ENCODE measurements at places on chromosomes 7 and 10.

GRCh38 chr7:1925973-1926907 is 256.2 kb downstream of the ELFN1 start:
- DNase-seq, result peak; percentile 21

DNA sequence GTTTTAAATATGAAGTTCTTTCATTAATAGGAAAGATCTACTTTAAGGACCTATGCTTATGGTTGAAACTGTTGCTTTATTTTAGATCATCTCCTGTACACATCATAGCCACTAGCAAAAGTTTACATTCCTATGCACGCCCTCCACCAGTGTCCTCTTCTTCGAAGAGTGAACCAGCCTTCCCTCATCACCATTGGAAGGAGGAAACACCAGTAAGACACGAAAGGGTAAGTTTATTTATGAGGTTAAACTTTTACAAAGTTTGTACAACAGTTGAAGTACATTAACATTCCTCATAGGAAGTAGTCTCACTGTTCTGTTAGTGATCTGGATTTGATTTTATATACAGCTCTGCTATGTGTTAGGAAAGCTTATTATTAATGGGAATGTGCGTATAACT is 16.9 kb downstream of the HBP1 start:
- DNase-seq, result no peak

GRCh38 chr10:61543831-61544230 is 90.7 kb upstream of the TMEM26 start:
- no peak for DNase-seq

DNA sequence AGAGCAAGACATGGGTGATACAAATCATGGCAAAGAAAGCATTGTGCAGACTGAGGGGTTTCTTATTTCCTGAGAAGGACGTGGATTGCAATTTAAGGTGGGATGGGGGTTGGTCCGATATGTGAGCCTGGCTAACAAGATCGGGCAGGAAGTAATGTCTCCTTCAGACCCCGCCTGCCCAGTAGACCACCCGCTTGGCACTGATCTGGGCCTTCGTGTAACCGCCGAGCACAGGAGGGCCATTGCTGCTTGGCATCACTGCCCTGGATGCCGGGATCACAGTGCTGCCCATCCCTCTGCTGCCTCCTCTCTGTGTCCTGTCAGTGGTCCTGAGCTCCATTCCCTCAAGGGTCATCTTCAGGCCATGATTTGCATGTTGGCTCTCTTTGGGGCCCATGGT is 214.6 kb upstream of the ZNF32 start:
- DNase-seq, result no peak

GRCh38 chr10:120369856-120370276 is 87.2 kb upstream of the PLPP4 start:
- no peak for DNase-seq

GRCh38 chr7:110001254-110001938 is 1089.5 kb upstream of the LRRN3 start:
- DNase-seq, result no peak

DNA sequence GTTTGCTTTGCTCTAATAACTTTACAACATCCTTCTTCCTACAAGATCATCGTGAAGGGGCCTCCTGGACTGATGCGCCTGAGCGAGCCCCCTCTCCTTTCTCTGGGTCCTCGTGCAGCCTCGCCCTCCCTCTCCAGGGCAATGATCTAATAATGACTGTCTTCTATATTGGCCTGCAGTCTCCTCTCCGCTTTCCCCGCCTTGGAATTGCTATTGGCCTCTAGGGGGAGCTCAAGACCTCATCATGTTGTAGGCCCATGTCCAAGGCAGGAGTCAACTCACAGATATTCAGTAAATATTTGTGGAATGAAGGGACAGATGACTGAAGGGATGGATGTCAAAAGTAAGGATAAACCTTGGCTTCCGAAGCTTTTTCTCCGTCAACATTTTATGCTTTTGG is 1180.3 kb downstream of the TYW1 start:
- peak; percentile 2 for DNase-seq

DNA sequence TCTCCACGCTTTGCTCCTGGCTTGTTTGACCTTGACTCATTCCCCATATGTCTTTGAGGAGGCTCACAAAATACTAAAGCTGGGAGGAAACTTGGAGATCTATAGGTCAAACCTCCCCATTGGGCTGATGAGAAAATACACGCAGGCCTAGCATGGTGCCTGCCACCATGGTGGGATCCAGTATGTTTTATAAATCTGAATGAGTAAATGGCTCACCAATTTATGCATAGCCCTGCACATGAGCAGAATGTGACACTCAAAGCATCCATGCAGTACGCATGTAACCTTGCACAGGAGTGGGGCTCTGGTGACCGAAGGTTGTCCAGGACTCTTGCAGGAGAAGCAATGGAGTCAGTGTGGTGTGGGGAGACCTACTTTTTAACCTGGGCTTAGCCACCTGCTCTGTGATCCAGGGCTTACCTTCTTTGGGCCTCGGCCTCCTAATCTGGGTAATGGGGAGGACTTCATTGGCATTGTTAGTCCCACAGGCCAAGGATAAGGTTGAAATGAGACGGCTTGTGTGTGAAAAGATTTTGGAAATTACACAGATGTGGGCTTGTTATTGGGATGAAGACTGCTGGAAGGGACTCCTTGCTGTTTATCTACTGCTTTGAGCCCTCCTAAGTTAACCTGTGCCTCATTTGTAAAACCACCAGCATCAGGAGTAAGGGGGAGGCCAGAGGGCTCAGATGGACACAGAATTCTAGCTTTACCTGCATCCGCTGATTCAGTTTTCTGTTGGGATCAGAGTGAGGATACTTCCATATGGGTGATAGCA is 58.4 kb downstream of the ADCYAP1R1 start:
- DNase-seq, result no peak

DNA sequence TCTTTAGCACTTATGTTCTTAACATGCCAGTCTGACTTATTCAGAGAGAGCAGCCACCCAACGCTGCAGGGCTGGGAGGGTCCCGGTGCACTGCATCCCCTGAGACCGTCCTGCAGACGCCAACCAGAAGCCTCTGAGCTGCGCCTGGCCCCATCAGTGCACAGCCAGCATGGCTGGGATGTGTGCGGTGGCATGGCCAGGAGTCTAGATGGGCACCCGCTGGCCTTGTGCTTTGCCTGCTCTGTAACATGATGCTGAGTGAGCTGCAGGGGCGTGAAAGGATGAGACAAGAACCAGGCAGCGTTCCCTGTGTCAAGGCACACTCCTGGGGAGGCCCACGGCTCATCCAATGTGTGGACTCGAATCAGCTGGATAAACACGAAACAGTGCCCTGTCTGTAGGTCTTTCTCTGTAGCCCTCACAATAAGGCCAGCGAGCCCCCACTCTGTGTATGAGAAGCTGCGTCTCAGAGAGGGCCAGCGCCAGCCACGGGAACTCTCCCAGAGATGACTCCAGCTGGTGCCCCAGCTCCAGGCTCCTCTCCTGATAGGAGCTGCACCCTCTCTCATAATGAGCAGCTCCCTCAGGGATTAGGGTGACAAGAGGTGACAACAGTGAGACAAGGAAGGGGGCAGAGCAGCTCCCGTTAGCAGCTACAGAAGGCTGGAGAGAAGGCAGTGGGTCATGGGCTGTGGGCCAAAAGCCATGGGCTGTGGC is 96.8 kb downstream of the TNS3 start:
- DNase-seq, result no peak

DNA sequence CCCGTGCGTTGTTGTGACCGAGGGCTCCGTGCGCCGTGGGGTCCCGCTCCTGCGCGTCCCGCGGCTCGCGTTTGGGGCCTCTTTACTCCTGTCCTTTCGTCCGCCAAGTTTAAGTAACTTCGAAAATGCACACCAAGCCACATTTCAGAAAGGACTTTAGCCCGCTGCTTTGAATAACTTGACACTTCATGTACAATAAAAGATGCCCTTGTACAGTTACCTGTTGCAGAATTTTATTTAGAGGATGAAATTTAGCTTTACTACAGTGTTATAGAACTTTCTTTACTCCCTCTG is 459 bp downstream of the SUGCT start:
- DNase-seq, result no peak

DNA sequence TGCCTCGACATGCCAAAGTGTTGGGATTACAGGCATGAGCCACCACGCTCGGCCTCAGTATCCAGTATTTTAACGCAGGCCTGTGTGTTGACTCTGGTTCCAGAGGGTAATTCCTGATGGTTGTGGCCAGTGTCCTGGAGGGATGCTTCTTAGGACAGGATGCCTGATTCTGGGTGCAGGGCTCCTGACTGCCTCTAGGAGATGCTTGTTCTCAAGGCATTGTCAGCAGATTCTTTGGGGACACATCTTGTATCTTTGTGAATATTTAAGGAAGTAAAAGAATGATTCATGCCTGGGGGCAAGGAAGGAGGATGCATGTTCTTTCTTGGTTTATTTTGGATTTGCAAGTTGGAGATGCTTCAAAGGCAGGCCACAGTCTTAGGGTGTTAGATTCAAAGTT is 2.2 kb downstream of the ZDHHC4 start:
- DNase-seq, result no peak

- DNase-seq, result no peak
Observed at GRCh38 chr10:123038782-123039631, 30.2 kb downstream of the ACADSB start.

DNA sequence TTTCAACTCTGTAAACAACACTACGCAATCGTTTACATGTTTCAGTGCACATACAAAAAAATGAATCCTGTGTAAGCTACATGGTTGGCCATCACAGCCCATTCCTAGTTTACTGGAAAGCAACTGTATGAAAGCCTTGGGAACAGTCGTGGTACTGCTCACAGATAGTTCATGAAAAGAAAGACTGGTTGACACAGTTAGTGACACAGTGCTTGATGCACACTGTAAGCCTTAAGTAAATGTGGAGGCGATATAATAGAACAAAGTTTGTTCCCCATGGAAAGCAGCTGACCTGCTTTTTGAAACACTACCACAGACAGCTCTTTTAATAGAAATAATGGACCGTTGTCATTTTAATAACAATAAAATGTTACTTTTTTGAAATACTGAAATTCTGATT is 5.1 kb downstream of the CACNA2D1 start:
- no peak for DNase-seq

GRCh38 chr10:70355051-70356021 is 27.1 kb downstream of the LRRC20 start:
- peak; percentile 46 for DNase-seq

DNA sequence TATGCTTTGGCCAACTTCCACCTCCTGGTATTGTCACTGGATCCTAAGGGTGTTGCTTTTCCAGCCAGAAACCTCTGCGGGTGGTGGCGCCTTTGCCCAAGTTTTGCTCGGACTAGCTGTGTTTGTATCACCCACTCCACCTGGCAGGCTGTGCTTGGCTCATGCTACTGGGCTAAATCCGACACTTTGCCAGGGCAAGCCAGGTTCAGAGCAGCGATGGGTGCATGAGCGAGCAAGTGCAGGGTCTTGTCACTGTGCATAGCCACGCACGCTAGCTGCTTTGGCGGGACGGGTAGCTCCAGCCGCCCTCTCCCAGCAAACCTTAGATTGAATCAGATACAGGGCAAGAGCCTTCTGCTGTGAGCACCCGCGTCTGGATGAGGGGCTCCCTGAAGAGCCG is 737.5 kb downstream of the PCDH15 start:
- no peak for DNase-seq

DNA sequence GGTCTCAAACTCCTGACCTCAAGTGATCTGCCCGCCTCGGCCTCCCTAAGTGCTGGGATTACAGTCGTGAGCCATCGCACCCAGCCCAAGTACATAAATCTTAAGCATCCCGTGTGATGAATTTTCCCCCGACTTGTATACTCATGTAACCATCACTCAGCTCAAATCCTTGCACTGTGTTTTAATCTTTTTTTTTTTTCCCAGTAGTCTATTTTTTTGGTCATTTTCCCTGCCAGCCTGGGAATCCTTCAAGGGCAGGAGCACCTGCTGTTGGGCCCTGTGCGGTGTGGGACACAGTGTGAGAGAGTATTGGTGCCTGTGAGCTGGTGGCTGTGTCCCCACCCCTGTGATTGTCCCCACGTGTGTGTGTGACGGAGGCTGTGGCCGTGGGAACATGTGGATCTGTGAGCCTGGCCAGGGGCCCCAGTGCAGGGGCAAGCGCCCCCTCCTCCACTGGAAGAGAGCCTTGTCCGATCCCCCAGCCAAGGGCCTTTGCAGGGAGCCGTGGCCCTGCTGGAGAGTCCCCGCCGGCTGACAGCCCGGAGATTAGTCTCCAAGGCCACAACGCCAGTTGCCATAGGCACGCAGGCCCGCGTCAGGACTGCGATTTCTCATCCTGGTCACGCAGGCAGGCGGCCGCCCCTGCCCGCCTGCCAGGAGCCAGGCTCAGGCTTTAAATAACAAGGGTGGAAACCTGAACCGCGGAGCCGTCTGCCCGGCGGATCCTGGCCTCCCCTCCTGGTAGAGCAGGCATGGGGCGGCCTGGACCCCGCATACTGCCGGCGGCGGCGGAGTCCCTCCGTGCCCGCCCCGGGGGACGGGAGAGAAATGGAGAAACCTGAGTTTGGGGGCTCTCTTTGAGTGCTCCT is 26.5 kb downstream of the GTF2IRD1 start:
- DNase-seq, result no peak

DNA sequence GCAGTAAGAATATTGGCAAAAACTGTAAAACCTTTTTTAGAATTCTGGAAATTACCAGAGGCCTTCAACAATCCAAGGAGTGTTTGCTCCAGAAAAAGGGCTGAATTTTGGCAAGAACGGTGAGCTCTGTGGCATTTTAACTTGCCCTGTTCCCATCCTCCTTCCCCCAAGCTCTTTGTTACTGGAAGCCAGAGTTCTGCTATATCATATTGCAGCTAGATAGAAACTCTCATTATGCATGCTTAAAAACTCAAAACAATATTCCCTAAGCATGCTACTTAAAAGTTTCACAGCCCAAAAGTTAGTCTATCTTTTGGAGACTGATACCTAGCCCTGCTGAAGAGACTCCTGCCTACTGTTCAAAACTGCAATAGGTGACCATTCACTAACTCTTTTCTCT is 70.6 kb upstream of the GPR37 start:
- DNase-seq, result no peak

DNA sequence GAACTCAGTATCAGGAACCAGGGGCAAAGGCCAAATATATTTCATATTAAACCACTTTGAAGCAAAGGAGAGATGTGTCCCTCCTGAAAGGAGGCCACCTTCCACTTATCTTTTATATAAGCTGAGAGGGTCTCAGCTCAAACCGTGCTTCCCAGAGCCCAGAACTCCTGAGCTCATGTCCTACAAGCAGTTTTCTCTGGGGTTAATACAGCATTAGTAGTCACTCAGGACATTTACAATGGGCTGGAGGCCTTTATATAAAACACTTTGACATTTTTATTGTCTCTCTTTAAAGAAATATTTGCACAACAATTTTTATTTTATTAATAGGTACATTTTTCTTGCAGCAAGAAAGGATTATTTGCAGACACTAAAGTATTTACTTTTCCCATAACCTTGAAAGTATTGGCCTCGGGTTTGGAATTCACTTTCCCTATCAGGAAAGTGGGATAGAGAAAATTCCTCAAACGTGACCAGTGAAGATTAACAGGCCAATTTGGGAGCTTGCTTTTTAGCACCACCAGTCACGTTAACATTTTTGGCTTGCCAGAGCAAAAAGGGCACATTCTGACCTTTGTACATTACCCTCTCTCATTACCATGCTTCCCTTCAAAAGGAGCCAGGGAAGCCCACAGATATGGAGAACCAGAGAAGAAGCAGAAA is 464.9 kb upstream of the NRP1 start:
- no peak for DNase-seq

DNA sequence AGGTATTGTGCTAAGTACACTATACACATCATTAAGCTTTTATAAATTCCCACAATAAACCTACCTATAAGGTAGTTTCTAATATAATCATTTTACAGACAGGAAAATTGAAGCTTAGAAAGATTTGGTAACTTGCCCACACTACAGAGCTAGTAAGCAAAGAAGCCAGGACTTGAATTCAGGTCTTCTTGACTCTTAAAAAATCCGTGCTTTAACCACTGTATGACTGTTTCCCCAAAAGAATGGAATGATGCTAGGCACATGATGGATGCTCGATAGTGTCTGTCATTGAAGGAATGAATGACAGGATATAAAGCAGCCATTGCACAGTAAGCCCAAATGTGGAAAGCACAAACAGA is 26.6 kb downstream of the ZNF800 start:
- DNase-seq, result no peak
